COR-L47 (cell line): ENCODE measurements at places on chromosomes 5 and 9.

DNA sequence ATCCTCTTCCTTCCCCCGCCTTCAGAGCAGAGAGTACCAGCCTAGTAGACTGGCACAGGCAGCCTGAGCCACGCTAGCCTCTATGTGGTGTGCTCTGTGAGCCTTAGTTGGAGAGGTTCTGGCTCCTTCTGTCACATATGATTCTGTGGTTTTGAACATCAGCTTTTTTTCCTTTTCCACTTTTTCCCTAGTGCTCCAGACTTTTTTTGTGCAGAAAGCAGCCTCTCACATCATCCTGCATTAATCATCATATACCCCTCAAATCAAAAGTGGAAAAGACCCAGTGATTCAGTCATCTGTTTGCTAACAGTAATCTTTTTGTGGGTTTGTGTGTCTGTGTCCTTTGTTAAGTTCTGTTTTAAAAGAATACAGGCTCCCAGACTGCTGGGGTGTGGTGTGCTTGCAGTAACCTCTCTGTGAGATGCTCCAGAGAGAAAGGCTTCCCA lies 663.9 kb upstream of the RGMB start:
- DNase-seq = no peak

- DNase-seq = no peak
Measured at GRCh38 chr9:134778841-134779411, 101.7 kb upstream of the FCN2 start.

DNA sequence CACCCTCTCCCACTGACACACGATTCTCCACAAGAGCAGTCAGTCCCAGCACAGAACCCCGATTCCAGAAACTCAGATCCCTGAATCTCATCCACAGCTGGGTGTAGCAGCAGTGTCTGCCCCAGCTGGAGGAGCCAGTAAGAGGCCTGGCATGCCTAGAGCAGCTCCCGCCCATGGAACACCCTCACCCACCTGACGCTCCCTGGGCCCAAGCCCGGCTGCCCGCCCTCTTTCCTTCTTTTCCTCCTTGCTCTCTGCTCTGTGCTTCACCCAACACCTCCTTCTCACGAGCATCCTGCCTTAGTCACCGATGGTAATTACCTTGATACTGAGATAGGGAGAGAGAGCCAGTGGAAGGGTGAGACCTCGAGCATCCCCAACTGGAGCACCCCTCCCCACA lies 8.7 kb downstream of the PCDH1 start:
- no peak for DNase-seq

DNA sequence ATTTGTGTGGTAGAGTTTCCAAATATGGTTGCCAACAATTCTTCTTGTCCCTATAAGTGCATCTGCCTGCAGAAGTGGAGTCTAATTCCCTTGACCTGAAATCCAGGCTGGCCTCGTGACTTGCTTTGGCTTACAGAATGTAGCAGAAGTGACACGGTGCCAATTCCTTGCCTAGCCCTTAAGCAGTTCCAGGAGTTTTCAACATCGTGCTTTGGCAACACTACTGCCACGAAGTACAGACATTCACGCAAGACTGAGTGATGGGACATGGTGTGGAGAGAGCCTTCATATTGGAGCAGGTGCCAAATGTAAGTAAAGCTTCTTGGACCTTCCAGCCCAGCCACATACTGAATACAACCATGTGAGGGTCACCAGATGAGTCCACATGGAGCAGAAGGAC lies 92.9 kb upstream of the NEK6 start:
- no peak for DNase-seq

DNA sequence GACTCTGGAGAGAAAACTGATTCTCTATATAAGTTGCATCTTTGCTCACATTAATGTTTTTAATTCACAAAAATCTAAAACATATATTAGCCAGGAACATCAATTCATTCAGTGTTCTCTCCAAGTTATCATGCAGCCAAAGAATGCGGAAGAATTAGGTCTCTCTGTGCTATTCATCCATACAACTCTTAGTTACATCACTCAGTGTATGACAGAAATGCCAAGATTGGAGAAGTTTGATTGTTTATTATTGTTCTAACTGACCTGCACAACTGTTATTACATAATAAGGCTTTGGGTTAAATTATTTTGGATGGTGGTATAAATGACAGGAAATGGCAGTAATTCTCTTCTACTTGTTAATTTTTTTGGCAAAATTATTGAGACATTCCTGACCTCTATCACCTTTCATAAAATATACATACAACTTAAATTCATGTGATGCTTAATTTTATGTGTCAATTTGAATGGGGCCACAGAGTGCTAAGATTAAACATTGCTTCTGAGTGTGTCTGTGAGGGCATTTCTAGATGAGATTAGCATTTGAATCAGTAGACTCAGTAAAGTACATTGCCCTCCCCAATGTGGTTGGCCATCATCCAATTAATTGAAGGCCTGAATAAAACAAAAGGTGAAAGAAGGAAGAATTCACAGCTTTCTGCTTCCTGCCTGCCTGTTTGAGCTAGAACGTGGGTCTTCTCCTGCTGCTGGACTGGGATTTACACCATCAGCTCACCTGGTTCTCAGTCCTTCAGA lies 70.2 kb downstream of the NR2F1-AS1 start:
- no peak for DNase-seq

DNA sequence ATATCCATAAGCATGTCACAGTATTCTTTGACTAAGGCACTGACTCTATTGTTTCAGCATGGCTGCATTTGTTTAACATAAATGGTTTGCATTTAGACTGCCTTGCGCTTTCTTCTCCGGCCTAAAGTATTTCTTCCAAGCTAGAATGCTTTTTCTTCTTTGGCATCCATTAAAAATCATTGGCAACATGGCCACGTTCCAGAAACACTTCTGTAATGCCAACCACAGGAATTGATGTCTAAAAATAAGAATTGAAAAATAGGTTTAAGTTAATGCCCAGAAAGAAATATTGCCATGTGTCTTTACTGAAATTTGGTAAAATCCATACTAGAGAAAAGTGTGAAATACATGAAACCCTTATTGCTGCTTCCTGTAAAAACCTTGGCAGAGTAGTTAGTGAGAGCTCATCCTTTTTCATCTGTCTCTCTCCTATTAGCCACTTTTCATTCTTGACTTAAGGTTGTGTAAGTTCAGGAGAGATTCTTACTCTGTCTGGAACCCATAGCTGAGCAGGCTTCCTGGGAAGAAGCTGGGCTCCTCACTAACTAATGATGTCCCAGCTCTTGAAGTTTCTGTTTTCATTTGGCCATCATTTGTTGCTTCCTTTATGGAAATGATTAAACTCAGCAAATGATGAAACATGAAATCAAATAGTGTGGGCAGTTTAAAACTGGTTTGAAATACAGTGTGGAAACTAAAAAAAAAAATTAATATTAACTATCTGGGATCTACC lies 58.2 kb upstream of the RPS23 start:
- no peak for DNase-seq
